Activated CD4-positive, alpha-beta T cell treated with anti-CD3 and anti-CD28 coated beads, Interleukin-2, Interleukin-4, amounts not matched to agents 100 ng/mL and 50 ng/mL, durations not matched to agents 16 hours and 8 hours (primary cell): ENCODE measurements at places on chromosomes 13 and 19.

DNA sequence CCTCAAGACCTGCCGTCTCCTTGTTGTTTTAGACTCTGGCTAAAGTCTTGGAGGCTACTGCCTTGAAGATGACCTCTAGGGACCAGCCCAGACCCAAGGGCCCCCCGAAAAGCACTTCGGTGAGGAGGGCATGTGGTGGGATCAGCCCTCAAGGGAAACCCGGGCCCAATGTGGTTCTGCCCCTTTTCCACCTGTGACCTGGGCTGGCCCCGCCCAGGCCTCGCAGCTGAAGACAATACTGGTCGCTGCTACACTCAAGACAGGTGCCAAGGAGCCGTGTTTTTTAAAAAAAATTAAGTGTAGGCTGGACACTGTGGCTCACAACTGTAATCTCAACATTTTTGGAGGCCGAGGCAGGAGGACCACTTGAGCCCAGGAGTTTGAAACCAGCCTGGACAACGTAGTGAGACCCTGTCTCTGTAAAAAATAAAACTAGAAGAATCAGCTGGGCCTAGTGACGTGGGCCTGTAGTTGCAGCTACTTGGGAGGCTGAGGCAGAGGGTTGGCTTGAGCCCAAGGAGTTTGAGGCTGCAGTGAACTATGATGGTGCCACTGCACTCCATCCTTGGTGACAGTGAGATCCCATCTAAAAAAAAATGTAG is 903 bp downstream of the TLE6 start:
- DNase-seq: no peak

DNA sequence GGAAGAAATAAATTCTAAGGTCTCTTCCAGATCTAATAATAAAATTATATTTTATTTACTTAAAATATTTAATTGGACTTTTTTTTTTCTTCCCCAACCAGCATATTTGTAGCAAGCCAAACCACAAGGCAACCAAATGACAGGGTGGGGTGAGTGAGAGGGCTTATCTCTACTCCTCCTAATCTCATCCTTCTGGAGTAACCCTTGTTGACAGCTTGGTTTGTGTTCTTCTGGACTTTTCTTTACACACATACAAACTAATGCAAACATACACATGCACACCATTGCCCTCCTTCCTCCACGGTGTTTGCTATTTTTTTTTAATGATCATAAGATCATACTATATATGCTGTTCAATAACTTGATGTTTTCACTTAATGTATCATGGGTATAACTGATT is 383.1 kb downstream of the DLEU7 start:
- no peak for DNase-seq

DNA sequence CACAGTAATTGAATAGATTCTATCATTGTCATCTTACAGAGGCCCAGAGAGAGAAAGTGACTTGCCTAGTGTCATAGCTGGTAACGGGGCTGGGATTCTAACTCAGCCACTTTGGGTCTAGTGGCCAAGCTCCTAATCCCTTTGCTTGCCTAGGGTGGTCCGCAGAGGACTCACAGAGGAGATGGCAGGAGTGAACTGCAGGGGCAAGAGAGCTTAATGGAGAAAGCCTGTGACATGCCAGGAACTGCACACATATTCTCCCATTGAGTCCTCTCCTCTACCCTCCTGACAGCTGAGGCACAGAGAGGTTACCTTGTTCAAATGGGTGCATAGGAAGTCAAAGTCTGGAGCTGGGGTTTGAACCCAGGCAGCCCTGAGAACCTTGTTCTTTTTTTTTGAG is 2.7 kb downstream of the LSR start:
- no peak for DNase-seq

DNA sequence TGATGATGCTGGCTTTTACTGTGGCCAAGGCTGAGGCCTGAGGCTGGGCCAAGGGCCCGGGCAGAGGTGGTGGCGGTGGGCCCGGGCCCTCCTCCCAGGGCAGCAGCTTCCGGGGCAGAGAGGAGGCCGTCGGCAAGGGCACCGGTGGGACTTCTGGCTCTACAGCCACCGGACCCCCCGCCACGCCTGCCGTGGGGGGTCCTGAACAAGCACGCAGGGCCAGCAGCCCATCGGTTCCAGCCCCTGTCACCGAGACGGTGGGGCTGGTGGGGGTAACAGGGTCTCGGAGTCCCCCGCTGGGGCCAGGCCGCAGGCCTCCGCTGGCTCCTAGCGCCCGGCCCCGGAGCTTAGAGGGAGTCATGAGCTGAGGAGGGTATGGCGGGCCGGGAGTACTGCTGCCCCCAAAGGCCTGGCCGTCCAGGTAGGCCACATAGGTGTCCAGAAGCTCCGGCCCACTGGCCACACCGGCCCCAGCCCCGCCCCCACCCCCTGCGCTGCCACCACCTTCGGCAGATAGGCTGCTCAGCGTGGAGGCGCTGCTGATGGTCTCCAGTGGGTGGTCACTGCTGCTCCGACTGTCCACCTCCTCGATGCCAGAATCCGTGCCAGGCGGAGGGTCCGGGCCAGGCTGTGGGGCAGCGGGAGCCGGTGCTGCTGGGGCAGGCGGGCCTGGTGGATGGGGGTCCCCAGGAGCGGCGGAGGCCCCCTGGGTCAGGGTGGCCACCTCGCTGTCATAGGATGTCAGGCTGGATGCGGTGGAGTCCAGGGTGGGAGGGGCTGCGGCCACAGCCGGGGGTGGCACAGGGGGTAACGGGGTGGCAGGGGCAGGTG is 17.3 kb downstream of the C19orf81 start:
- DNase-seq: no peak

DNA sequence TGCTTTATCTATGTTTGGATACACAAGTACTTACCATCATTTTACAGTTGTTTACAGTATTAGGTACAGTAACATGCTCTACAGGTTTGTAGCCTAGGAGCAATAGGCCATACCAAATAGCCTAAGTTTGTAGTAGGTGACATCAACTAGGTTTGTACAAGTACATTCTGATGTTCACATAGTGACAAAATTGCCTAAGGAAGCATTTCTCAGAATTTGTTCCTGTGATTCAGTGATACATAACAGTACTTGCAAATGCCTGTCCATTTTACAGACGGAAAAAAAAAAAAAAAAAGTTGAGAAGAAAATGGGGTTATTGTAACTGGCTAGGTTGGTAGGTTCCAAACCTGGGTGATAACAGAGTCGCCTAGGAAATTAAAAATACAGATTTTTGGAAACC is 13.6 kb downstream of the UFM1 start:
- no peak for DNase-seq

DNA sequence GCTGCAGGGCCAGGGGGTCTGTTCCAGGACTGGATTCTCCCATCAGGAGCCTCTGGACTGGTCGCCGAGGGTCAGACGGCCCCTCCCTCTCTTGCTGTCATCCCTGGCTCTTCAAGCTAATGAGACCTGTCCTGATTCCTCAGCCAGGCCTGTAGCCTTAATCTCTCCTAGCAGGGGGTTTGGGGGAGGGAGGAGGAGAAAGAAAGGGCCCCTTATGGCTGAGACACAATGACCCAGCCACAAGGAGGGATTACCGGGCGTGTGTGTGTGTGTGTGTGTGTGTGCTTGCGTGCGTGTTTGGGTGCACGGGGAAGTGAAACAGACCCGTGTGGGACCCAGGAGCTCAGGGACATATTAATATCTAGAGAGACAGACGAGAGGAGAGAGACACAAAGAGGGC is 1.9 kb upstream of the CRX start:
- DNase-seq: no peak

DNA sequence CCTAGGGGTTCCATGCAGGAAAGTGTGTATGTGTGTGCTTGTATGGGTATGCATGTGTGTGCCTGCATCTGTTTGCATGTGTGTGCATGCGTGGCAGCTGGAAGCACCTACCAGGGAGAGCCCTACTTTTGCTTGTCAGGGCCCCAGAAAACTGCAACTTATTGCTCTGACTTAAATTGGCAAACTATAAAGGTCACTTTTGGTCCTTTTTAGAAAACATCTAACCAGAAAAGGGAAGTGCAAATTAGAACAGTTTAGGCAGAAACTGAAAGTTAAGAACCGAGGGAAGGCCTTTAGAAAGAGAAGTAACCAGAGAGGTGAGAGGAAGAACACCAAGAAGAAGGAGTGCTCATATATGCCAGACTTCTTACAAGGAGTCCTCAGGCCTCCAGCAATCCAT is 32.5 kb downstream of the DLEU7 start:
- DNase-seq: no peak

DNA sequence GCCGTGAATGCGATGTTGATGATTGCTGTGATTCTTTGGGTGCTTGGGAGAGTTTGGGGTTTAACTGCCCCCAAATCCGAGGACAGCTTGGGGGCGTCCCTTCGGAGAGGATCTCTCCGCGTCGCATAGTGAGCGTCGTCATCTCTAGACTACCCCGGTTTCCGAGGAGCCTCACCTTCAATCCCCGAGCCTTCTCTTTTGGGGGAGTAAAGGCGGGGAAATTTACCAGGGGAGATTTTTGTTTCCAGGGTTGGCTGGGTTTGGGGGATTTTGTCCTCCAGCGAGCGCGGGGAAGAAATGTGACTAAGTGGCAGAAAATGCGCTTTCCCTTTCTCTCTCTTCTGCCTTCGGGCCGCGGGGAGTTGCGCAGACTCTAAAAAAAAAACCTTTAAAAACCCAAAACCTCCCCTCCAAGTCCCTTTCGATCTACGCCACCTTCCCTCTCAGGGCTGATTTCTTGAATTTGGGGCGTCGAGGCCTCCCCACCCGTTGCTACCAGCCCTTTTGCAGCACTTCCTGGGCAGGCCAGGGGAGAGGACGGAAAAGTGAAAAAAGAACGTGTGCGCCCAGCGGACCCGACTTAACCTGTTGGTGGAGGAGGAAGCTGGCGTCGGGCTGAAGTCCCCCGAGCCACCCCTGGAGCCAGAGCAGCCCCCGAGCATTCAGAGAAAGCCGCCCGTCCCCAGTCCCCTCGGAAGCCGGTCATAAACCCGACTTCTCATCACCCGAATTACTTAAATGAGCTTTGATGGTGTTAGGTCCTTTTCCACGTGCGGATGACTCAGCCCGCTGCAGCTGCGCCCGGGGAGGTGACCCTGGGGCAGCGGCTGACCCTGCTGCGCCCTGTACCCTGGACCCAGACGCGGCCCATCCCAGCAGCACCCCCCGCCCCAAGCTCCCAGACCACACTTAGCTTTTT is 17.7 kb downstream of the NFIX start:
- DNase-seq: no peak

GRCh38 chr19:27859689-27860088 is 1353.3 kb downstream of the UQCRFS1 start:
- DNase-seq: no peak

- no peak for DNase-seq
Observed at GRCh38 chr19:4379383-4380253, 20.7 kb downstream of the SH3GL1 start.

DNA sequence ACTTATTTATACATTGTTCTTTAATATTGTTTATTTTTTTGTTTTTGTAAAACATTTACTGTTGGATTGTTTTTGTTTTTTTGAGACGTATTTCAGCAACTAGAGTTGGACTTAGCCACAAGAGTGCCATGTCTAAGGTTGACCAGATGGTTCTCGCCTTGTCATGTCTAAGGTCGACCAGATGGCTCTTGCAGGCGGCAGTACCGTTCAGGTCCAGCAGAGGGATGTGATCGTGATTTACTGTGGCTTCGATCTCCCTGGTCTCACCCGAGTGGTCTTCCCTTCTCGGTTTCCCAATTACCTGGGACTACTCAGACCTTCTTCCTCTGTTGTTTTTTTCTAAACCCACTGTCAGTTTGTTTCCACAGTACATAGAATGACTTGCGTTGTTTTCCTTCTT is 1438.6 kb downstream of the UQCRFS1 start:
- peak; percentile 6 for DNase-seq

GRCh38 chr19:57803594-57804325 is 11.0 kb downstream of the ZNF552 start:
- DNase-seq: no peak

- DNase-seq: no peak
Observed at GRCh38 chr19:29516358-29516725, 9.5 kb upstream of the VSTM2B start.
